GM13976 (cell line): ENCODE measurements at places on chromosomes 7 and 10.

DNA sequence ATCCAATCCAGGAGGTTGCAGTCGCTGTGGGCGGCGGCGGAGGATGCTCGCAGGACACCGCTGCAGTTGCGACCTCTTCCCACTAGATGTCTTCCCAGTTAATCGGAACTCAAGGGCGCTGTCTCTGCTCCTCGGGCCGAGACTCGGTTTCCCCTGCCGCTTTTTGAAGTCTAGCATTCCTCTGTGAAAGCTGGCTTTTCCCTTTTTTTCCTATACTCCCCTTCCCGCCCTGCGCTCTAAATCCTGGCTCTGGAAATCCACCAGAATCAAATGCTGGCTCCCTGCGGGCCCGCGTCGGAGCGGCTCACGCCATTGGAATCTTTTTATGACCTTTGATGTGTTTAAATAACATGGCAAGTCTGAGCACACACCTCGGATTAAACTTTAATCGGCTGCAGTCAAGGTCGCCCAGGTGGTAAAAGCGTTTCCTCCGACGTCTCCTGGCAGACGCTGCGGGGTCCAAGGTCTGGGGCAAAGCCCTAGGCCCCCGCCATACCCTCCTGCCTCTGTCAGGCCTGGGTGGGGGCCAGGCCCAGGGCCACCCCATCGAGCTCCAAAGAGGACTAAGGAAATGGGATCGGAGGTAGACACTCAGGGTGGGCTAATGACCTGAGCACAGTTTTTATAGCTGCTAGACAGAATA, 10.7 kb upstream of the HOXA13 start:
- DNase-seq: peak; percentile 79

- no peak for DNase-seq
Measured at GRCh38 chr7:2953099-2953498, 90.6 kb downstream of the CARD11 start.

DNA sequence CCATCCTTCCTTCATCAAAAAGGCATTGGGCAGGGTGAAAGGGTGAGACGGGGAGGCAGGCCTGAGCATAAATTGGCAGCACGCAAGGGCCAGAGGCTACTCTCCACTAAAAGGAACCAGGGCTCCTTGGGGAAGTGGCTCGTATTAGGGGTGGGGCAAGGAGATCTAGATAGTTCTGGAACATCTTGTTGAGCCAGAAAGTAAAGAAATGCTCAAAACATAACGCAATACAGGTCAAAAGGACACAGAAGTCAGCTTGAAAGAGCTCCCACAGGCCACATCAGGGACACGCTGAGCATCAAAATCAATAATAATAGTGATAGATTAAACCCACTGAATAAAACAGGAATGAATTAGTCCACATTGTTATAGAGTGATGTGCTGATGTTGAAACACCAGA, 203.1 kb downstream of the ELMO1 start:
- DNase-seq: no peak

- no peak for DNase-seq
Measured at GRCh38 chr10:4333459-4333894, 492.5 kb upstream of the AKR1E2 start.

- no peak for DNase-seq
Measured at GRCh38 chr7:140972344-140972743, 42.4 kb downstream of the MRPS33 start.

- no peak for DNase-seq
Measured at GRCh38 chr10:133379801-133380666, 972 bp downstream of the PAOX start.

- no peak for DNase-seq
Measured at GRCh38 chr10:90192825-90193224, 491.4 kb downstream of the KIF20B start.

DNA sequence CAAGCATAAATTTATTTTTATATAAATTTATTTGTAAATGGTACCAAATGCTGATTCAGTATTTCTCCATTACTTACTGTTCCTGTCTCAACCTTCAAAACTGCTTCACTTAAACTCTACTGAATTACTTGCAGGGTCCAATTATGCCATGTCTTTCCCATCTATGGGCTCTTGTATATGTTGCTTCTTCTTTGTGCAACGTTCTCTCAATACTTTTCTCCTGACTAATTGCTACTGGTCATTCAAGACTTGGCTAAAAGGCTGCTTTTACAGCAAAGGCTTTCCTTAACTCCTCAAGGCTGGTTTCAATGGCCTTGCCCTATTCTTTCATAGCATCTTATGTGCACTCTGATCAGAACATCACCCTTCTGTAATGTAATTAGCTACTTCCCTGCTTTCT, 67.9 kb downstream of the RNLS start:
- no peak for DNase-seq

DNA sequence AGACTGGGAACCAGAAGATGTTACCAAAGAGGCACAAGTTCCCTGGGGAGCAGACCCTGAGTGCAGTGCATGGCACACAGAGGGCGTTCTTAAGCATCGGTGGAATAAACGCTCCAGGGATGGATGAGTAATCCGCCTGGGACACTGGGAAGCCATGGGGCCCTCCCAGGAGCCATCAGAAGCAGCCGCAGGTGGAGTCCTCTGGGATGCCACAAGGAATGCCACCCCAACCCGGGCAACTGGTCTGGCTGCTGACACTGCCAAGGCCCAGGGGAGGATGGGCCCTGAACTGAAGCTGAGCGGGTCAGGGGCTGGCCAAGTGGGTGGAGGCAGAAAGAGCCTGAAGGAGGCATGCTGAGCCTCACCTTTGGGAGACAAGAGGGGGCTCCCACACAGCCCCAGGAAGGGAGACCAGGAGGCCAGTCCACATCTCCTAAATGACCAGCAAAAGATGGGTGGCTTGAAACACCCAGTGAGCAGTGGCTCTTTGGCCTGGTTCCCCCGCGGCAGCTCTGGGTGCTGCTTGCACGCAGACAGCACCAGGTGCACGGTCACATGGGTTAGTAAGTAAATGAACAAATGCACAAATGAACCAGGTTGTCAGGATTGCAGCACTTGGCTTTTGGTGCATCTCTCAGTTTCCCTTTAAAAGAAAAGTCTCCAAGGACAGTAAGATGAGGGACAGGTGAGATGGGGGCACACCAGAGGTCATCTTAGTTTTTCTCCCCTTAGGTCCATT, 141.3 kb upstream of the ZMIZ1 start:
- no peak for DNase-seq

- no peak for DNase-seq
Measured at GRCh38 chr10:29715296-29715695, 80.5 kb upstream of the SVIL start.

- DNase-seq: no peak
Measured at GRCh38 chr10:10959666-10960065, 58.0 kb upstream of the CELF2 start.

GRCh38 chr10:28434063-28434462, 98.9 kb upstream of the WAC start:
- no peak for DNase-seq

- no peak for DNase-seq
Measured at GRCh38 chr7:115474137-115474536, 552.2 kb downstream of the MDFIC start.

GRCh38 chr10:44935201-44935965, 24.2 kb upstream of the RASSF4 start:
- DNase-seq: no peak

DNA sequence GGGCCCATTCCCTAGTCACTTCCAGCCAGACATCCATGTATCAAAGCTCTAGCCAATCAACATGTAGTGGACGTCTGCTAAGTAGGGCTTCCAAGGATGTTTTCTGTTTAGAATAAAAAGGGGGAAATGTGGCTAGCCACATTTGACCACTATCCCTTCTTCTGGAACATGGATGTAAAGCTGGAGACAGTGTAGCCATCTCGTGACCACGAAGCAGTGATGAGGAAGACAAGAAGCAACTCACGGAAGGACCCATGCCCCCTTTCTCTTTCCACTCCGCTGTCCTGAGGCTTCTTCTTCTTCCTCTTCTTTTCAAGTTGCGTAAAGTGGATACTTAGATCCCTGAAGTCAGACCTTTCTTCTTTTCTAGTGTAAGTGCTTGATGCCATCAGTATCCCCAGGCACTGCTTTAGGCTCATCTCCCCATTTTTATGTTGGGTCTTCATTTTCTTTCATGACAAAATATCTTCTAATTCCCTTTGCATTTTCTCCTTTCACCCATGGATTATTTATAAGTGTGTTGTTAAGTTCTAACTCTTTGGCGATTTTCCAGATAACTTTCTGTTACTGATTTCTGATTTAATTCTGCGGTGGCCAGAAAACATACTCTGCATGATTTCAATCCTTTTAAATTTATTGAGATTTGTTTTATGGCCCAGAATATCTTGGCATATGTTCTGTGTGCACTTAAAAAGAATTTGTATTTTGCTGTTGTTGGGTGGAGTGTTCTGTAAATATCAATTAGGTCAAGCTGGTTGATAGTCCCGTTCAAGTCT, 594.5 kb downstream of the SDK1 start:
- DNase-seq: no peak

DNA sequence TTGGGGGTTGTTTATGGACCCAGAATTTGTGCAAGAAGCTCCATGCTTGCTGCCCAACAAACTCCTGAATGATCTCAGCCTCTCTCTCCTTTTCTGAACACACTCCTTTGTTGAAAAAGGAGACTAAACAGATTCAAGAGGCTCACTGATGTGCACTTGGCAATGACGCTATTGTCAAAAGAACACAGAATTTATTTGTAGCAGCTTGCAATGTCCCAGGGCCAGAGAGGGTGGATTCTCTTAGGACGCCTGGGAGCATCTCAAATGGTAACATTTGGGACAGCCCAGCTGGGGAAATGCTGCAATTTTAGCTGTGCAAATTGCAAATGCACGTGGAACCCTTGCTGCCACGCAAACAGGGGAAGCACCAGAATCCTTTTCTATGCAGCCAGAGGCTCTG, 79.9 kb downstream of the GPR26 start:
- DNase-seq: no peak

DNA sequence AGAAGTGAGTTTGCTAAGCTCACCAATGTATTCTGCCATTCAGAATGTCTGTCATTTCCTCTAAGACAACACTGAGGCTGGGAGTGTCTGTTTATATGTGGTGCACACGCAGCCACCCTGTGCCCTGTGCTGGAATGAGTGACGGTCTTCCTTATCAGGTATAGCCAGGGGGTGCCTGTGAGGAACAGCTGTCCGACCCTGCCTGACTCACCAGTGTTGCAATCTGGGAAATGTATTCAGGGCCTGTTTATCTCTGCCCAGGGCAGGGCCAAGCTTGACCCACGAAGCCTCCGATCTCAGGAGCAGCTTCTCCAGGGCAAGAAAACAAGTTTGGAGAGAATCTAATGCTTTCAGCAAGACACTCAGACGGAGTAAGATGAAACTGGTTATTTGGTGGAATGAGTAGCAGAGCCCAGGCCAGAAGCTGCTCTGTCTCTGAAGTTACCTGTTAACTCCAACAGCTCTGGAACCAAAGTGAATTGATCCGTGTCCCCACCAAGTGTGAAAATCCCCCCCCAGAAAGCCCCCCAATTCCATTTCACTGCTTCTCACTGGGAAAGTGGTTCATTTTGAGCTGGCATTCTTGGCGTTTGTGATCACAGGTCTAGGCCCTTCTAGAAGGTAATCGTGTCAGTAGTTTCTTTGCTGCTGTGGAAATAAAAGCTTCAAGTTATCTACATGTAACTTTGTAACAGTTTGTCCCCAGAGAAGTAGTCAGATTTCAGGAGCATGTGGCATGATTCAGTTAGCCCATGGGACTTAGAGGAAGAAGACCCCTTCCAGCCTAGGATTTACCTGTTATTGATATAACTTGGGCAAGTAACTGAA, 6.1 kb upstream of the UBE2H start:
- DNase-seq: no peak

DNA sequence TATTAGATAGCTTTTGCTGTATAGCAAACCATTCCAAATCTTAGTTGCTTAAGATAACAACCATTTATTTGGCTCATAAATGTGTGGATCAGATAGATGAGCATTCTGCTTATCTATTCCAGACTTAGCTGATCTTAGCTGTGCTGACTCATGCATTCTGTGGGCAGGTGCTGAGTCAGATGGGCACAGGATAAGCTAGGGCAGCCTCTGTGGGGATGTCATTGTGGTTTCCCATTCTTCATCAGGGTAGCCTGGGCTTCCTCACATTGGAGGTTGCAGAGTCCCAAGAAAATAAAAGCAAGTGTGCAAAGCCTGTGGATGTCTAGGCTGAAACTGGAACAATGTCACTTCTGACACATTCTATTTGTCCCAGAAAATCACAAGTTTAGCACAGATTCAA, 917.0 kb downstream of the TYW1 start:
- DNase-seq: no peak

- no peak for DNase-seq
Measured at GRCh38 chr10:77799352-77799751, 127.2 kb downstream of the DLG5 start.

DNA sequence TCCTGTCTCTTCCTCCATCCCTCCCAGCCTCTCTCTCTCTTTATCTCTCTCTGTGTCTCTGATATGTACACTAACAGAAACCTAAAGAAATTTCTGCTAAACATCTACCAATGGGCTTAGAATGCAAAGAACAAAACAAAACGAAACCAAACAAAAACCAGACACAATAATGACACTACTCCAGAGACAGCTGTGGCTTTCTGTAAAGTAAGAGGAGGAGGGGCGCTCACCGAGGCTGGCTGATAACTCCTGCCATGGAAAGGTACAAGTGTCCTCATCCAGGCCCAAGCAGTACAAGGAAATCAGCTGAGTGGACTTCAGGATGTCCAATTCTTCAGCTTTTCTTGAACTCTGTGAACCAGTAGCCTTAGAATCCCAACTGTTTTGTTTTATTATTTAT, 70.4 kb upstream of the FZD8 start:
- no peak for DNase-seq

GRCh38 chr7:132865366-132866143, 216.3 kb downstream of the CHCHD3 start:
- no peak for DNase-seq

GRCh38 chr10:46216836-46217751, 69.7 kb upstream of the ANTXRL start:
- DNase-seq: peak; percentile 61

- no peak for DNase-seq
Measured at GRCh38 chr7:110779339-110779738, 311.6 kb upstream of the LRRN3 start.

DNA sequence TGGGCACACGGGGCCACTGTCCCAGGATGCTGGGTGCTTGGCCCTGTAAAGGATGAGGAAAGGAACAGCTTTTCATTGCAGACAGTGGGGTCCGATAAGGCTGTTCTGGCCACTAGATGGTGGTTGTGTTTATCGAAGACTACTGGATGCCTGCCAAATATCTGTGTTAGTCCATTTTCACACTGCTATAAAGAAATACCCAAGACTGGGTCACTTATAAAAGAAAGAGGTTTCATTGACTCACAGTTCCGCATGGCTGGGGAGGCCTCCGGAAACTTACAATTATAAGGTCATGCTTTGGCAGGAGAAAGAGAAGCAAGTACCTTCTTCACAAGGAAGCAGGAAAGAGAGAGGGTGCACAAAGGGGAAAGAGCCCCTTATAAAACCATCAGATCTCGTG, 32.2 kb upstream of the GARS1 start:
- no peak for DNase-seq

DNA sequence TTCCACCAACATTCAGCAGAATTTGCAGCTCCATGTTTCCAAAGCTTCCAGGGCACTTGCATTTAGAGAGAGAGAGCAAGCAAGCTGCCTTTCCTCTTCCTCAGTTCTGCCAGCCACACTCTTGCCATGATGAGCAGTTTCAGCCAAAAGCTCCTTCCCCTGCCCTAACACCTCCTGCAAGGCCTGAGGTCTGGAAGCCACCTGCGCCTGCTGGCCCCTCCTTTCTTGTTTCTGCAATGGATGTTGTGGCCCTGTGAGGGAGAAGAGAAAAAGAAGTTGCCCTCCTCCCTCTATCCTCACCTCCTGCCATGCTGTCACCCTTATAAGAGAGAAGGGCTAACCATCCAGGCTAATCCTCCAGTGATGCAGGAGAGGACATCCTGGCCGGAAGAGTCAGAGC, 48.7 kb downstream of the IKZF1 start:
- no peak for DNase-seq
